Epithelial cell of prostate (primary cell): ENCODE measurements at places on chromosomes 11 and 22.

DNA sequence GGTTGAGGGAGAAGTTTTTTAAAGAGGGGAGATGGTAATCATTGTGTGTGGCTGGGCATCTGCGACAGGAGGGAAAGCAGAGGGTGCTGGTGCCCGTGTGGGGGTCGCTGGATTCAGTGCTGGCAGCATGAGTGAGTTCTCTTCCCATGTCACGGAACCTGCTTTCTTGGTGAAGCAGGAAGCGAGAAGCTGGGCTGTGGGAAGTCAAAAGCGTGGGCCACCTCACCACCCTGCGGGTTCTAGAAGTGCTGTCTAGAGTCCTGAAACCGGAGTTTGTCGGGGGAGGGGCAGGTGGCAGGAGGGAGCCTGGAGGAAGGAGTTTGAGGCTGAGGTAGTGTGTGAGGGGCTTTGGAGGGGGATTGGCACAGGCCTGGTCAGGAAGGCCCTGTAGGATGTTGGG is 14.2 kb downstream of the SART1 start:
- no peak for DNase-seq

- DNase-seq, result no peak
These were observed 266.7 kb upstream of the C11orf87 start for GRCh38 chr11:109155291-109155690.

DNA sequence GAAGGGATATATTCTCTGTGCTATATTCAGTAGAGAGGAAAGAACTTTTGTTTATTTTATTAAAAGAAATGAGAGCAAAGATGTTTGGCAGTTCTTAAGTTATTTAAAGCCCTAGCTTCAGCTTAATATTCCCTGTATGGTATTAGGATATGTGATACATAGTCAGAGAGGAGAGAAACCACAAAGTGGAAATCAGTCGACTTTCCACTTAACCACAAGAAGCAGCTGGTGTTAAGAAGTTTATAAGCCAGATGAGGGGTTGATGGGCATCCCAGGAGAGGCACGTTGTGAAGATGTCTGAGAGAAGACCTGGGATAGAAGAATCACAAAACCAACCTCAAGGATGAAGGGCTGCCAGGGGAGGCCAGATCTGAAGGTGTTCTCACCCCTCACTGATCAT is 23.3 kb upstream of the PHF21B start:
- no peak for DNase-seq

DNA sequence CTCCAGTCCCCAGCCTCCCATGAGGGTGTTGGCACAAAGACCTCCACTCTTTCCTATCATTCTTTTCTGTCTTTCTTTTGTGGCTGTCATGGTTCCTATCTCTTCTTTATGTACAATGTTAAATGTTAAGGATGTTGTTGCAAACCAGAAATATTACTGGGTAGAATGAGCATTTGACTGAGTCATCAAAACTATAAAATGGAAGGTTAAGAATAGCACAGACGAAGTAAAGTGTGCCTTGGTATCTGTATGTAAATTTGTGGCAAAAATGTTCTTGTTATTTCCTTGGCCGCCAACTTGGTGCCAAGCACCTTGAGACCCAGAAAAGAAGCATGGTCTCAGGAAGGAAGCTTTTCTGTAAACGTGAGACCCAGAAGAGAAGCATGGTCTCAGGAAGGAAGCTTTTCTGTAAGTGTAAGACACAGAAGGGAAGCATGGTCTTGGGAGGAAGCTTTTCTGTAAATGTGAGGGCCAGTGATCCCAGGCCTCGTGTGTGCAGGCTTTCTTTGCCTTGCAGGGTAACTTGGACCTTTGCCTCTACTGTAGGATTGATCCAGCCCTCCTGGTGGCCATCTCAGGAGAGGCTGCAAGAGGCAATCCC is 6.7 kb upstream of the PKP3 start:
- DNase-seq, result no peak

- no peak for DNase-seq
These were observed 109.0 kb upstream of the B3GAT1 start for GRCh38 chr11:134521001-134521400.

- DNase-seq, result no peak
These were observed 2.3 kb upstream of the CATSPERZ start for GRCh38 chr11:64297699-64298358.

DNA sequence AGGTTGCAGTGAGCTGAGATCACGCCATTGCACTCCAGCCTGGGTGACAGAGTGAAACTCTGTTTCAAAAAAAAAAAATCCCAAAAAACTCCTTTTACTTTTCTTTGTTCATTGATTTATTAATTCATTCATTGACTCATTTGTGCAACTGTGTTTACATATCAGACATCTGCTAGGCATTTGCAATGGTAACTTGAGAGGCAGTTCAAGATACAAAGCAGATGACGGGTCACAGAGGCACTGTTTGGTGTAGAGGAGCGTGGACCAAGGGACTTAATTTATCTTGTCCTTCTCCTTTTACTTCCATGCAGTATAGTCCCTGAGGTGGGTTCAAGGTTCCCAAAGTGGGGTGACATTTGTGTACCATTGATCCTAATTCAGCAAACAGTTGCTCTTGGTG is 71.4 kb downstream of the KIAA1671 start:
- DNase-seq, result no peak

GRCh38 chr11:87290304-87290922 is 252.7 kb downstream of the TMEM135 start:
- DNase-seq, result no peak

- DNase-seq, result no peak
These were observed 398.1 kb upstream of the API5 start for GRCh38 chr11:42913731-42914130.

DNA sequence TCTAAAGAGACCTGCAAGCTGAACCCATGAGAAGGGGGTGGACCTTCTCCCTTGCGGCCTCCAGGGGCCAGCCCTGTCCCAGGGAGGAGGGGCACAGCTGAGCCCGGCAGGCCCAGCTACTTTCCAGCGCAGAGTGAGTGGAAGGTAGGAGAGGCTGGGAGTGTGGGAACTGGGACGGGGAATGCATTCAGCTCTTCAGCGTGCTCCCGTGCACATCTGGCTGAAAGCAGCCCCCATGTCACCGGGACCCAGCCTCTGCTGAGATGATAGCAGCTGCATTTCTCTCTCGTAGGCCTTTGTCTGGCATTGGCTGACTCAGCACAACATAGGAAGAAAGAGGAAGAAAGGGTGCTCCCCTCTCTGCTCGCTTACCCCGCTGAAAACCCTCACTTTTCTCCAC is 951.5 kb downstream of the TBC1D22A start:
- DNase-seq, result no peak

- DNase-seq, result no peak
These were observed 46.7 kb downstream of the RELT start for GRCh38 chr11:73422886-73423285.

DNA sequence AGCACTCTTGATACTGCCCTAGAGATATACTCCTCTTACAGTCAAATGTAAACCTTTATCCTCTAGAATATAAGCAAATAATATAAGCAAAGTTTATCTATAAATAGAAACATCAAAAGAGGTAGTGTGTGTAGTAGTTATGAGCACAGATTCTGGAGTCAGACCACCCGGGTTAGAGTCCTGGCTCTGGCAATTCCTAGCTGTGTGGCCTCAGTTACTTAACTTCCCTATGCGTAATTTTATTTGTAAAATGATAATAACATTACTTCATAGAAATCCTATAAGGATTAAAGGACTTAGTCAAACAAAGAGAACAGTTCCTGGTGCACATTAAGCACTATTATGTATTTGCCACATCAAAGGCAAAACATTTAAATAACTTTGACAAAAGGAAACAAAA is 7.0 kb downstream of the MSANTD4 start:
- DNase-seq, result no peak

DNA sequence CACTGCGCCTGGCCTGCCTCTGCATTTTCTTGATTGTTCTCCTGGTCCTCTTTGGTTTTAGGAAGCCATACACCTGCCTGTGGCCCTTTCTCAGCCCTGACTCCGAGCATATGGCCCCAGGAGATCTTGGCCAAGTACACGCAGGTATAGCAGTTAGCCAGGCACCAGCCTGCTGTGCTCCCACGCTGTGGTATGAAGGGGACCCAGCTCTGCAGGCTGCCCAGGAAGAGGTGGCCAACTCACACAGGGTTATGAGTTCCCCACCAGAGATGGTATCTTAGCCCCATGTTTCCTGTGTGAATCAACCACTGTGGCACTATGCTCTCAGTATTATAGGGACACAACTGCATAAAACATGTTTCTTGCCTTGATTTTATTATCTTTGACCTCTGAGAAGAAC is 31.1 kb downstream of the SGSM3 start:
- no peak for DNase-seq

DNA sequence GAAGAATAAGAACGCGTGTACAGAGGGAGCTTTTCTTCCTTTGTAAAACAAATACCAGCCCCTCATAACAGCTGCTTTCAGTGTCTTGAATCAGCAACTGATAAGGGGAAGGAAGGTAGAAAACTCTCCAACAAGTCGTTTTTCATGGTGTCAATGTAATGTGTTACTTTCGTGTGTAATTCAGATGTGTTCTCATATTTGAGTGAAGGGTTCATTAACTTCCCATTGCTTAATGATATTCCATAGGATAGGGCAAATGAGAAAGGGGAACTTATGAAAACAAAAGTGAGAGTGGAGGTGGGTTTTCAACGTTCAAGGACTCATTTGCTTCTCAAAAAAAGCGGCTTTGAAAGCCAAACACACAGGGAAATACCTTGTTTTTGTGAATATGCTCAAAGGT is 452.1 kb downstream of the NTM start:
- no peak for DNase-seq

DNA sequence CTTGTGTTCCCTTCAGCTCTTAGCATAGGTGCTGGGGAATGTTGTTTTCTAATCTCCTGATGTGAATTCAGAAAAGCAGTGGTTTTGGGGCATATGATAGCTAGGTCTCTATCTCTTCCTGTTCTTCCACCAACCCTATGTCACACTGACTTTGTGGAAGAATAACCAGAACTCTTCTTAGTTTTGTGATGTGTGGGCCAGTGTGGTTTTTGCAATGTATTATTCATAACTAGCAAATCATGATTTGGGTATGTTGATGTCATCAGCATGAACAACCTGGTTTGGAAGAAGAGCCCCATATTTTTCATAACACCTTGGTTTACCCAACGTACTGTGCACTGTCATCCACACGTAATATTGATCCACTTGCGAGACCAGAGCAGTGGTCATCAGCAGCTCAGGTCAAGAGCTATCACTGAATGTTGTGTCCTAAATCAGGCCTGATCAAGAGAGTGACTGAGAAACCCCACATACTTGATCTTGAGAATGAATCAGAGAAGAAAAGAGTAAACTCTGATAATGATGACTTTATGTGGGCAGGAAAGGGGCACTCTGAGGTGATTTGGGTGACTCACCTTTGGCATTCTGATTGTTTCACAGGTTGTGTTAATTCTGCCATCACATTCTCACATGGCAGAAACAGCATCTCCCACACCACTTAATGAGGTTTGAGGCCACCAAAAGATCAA is 19.4 kb upstream of the MS4A6E start:
- DNase-seq, result no peak

- no peak for DNase-seq
These were observed 161.1 kb downstream of the KIRREL3 start for GRCh38 chr11:126839496-126839895.

GRCh38 chr22:45268958-45269844 is 15.5 kb upstream of the UPK3A start:
- no peak for DNase-seq

- no peak for DNase-seq
These were observed 22.2 kb upstream of the UBASH3B start for GRCh38 chr11:122633219-122633829.

DNA sequence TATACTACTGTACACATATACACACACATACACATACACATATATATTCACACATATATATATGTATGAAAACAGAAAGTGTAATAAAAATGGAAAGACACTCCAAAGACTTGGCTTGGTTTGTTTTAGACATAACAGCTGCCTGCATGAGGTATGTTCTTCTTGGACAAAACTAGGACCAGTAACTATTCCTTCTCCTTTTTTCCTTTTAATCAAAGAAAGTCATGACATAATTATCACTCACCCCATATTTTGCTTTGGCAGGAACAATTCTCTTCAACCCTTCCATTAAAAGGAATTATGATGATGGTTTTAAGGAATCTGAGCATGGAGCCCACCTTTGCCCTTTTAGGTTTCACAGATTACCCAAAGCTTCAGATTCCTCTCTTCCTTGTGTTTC is at the start of gene OR5D14:
TSS of gene OR5D14 (plus strand) at position 301 of the 400 bp plus-strand sequence. CDS start at position 301, 0 bp downstream.
- no peak for DNase-seq

DNA sequence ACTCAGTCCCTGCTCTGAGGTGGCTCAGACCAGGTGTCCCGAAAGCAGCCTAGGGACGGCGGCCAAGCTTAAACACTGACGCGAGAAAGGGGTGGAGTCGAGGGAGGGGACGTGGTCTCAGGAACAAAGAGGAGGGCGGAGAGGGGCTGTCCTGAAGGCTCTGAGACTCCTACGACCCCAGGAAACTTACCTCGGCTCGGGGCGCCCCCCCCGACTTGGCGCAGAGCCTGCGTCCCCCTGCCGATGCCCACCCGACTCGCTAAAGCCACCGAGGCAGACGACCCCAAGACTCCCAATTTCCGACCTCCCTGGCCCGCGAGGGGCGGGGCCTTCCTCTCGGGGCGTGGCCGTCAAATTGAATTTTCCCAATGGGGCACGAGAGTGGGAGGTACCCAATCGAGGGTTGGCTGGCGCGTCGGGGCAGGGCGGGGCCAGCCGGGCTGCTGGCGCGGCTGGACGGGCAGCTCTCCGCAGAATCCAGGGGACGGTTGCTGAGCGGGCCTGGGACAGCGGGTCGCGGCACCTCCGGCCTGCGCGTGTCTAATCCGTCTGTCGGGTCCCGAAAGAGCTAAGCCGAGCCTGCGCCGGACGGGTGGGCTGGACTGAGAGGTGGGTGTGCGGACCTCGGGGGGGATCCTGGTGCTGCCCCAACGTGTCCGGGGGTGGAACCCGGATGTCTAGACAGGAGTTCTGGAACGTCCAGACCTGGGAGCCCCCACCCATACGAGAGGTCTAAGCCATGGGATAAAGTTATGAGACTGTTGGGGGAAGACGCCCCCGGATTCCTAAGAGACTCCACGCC is at the start of gene SMTN:
TSS of gene SMTN (plus strand) at position 471 of the 802 bp plus-strand sequence. CDS start 1,941 bp downstream, outside the sequence.
- no peak for DNase-seq

DNA sequence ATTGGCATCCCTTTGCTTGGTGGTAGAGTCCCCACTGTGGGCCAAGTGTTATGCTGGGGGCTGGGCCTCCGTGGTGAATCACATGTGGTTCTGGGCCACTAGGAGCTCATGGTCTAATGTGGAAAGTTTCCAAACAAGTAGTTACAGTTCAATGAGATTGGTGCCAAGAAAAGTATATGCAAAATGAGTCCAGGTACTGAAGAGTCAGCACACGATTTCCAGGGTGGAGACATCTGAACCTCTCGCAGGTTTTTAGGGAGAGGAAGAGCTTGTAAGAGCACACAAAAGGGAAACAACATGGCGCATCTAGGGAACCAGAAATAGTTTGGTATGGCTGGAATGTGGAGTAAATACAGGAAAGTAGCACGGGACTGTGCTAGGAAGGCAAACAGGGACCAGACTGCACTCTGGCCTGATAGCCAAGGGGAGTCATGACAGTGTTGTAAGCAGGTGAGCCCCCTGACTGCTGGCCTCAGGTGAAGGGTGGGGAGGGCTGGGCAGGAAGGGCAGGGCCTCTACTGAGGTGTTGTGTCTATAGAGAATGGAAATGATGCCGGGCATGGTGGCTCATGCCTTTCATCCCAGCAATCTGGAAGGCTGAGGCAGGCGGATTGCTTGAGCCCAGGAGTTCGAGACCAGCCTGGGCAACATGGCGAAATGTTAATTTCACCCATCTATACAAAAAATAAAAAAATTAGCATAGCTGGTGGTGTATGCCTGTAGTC is 12.6 kb downstream of the POLR2F start:
- DNase-seq, result no peak

GRCh38 chr11:9462172-9462799 is 1.5 kb downstream of the ZNF143 start:
- DNase-seq, result no peak
